GM13976 (cell line): ENCODE measurements at places on chromosomes 1 and 21.
A peak's percentile ranks its signal among the peaks of the same experiment; 100 is the strongest.

DNA sequence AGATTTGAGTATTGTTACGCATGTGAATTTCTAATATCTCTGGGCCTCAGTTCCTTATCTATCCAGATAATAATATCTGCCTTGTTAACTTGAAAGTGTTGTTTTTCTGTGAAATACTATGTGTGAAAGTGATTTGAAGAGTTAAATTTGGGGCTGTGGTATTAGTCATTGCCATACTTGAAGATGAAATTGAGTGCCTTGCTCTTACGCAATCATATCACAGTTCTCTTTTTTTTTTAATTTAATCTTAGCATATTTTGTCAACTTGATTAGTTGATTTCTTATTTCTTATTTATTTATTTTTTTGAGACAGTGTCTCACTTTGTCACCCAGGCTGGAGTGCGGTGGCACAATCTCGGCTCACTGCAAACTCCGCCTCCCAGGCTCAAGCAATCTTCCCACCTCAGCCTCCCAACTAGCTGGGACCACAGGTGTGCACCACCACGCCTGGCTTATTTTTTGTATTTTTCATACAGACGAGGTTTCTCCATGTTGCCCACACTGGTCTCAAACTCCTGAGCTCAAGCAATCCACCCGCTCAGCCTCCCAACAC, 31.0 kb downstream of the AGO4 start:
- no peak for DNase-seq

- DNase-seq: no peak
Observed at GRCh38 chr1:164473544-164473943, 85.4 kb upstream of the PBX1 start.

GRCh38 chr1:23979881-23980727, at the start of gene SRSF10:
Gene SRSF10, minus strand, starts transcription at chr1:23980327. Its CDS starts 72 bp downstream, at chr1:23980255.
- peak; percentile 96 for DNase-seq

DNA sequence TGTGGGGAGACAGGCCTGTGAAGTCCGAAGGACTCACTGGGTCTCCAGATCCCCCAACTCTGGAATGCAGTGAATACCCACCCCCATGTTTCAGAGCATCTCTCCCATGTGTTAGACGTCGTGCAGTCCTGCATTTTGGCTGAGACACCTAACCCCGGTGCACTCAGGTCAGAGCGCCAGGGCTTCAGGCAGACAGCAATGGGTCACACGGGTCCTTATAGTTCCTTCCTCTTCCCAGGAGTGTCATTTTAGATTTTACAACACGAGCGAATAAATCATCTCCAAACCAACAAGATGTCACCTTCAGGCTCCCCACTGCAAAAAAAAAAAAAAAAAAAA, 5.1 kb downstream of the PRRX1 start:
- peak; percentile 19 for DNase-seq

DNA sequence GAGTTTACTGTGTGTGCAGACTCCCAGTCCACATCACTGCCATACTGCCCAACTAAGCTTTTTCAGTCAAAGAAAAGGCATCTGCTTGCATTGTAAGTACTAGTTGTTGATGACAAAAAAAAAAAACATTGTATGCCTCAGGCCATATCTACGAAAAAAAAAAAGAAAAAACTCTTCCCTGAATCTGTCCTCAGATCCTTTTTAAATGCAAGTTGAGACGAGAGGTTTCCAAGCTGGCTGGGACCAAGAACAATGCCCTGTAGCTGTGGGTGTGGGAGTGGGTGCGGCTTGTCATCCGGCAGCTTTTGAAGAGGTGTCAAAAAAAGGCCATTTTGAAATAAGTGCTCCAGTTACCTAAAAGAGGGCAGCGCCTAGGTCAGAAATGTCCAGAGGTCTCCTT, 29.2 kb upstream of the HHAT start:
- DNase-seq: no peak

DNA sequence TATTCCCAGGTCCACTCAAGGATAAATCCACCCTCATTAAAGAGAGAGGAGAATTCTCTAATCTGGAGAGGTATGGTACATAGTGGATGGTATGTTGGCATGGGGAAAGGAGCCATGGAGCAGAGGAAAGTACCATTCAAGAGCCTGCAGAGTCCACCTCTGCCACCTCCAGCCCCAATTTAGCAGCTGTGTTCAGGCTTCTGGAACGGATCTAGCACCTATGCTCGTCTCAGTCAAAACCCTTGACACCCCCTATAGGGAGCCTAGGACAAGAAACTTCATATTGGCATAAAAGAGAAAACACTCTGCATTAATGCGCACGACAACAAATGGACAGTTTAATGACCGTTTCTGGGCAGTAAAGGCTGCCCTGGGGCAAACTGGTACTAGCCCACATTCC, 161.1 kb upstream of the FAM78B start:
- no peak for DNase-seq

DNA sequence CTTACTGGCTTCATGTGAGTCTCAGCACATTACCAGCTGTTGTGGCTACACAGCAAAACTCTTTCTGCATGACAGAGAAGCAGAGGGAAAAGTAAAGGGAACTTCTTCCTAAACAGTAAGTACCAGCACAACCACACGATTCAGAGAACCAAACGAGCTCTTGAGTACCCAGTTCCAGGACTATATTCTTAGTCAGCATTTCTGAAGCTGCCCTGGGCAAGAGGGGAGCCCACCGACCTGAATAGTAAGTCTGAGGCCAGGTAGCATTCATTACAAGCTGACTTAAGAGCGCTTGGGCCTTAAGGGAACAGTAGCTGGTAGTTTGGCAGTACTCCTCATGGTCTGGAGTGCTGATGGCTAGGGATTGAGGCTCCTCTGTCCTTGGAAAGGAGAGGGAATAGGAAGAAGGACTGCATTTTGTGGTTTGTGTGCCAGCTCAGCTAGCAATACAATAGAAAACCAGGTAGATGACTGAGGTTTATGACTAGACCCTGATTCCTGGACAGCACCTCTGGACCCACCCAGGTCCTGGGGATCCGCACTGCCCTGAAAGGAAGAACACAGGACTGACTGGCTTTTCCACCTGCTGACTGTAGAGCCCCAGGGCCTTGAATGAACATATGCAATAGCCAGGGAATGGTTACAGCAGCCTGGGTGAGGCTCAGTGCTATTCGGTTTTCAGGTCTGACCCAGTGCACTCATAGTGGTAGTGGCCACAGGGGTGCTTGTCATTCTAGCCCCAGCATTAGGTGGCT, 396.8 kb upstream of the PRMT6 start:
- DNase-seq: no peak

DNA sequence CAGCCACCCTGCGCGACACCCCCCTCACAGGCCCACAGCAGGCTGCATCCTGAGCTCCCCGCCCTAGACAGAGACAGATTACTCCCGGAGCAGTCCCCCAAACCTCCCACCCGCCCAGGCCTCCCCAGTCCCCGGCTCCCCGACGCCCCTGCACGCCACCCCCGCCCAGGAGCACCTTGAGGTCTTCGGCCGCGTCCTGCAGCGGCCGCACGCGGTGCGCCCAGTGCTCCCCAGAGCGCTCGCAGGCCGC, 731 bp downstream of the TRIM11 start:
- no peak for DNase-seq

GRCh38 chr1:180854001-180854400, 58.7 kb upstream of the KIAA1614 start:
- DNase-seq: no peak

DNA sequence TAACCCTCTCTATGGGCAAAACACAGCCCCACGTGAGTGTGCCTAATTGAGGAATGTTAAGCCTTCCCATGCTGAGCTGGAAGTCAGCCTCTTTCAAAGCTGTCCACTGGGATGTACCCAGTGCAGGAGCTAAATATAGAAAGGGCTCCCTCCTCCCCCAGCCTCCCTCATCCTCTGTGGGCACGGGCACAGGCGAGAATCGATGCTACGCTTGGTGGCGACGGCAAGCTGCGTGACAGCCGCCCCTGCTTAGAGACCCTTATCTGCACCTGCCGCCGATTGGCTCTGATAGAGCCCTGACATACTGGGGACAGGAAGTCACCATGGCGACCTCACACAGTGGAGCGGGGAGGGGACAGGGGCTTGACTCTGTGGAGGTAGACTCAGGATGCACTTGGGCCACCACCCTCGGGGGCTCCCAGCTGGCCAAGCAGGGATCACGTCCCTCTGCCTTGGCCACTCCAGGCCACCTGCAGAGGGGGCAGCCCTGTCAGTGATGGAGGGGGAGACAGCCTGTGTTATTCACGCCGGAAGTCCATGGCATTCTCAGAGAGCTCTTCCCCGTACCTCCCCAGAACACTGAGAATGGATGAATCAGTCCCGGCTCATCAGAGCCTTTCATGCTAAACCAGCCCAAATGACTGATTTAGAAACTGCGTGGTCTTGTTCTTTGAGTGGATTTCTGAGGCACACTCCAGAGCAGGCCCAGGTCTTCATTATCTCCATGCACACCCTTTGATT, 84.8 kb downstream of the KCND3 start:
- DNase-seq: no peak

DNA sequence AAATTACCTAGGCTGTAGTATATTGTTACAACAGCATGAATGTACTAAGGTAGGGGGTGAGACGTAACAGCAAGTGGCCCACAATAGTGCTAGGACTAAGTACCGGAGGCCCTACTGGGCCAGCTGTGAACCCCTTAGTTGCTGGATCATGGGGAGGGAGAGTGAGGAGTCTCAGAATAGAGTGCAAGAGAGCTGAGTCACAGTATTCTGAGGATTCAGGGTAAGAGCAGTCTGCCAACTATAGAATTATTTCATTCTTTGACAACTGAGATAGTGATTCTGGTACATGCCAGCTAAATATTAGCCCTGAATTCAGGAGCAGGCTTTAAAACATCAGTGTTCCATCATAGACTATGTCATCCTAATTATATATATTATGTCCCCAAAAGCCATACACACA, 218.7 kb downstream of the TM2D1 start:
- no peak for DNase-seq

GRCh38 chr1:203166192-203166940, 9.3 kb downstream of the MYBPH start:
- peak; percentile 69 for DNase-seq

DNA sequence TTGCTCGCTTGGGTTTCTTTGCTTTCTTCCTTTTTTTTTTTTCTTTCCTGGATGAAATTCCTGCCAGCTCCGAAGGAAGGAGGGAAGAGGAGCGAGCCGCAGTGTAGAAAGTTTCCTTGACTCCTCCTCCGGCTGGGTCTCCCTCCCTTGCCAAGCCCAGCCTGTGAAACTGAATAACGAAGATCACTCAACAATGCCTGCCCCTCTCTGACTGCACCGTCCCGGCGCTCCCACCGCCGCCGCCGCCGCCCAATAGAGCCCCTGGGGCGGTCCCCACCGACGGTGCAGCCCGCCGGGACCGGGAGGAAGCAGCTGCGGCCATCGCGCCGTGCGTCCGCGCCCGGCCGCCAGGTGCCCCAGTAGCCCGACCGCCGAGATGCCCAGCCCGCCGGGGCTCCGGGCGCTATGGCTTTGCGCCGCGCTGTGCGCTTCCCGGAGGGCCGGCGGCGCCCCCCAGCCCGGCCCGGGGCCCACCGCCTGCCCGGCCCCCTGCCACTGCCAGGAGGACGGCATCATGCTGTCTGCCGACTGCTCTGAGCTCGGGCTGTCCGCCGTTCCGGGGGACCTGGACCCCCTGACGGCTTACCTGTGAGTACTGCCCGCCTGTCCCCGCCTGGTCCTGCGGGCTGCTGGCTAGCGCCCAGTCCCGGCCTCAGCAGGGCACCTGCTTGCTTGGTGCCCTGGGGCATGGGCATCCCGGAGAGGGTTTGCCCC, at the start of gene LGR6:
TSS of gene LGR6 (plus strand) at position 186 of the 714 bp plus-strand sequence. CDS start at position 377, 191 bp downstream.
- no peak for DNase-seq

GRCh38 chr1:245576323-245576722, 421.5 kb downstream of the KIF26B start:
- DNase-seq: no peak

DNA sequence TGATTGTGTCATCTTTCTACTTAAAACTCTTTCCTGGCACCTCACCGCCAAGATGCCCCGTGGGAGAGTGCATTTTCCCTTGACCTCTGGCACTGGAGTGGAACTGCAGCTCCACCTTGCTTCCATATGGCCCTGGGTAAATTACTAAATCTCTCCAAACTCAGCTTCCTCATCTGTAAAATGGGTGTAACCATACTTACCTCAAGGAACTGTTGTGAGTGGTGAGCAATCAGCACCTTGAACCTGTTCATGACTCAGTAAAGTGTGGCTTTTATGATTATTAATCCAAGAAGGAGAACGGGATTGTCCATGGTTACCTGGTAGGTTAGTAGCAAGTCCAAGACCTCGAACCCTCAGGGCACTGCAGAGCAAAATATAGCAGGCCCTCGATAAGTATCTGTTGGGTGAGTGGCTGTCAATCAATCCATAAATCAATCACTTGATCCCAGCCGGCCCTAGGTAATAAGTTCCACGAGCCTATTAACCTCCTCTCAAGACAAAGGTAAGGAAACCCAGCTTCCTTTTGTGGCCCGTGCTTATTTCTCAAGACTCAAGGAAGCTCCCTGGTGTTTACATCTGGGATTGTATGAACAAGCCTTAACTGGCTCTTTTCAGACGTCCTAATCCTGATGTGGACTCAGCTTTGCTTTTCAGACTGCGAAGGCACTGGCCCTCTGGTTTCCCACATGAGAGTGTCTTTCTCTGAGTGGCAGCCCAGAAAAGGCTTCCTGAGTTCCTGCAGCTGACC, 114.0 kb upstream of the GJB5 start:
- DNase-seq: no peak

GRCh38 chr1:18183533-18183932, 75.9 kb downstream of the IGSF21 start:
- DNase-seq: no peak

- no peak for DNase-seq
Observed at GRCh38 chr1:21106709-21107108, 70.0 kb downstream of the EIF4G3 start.

DNA sequence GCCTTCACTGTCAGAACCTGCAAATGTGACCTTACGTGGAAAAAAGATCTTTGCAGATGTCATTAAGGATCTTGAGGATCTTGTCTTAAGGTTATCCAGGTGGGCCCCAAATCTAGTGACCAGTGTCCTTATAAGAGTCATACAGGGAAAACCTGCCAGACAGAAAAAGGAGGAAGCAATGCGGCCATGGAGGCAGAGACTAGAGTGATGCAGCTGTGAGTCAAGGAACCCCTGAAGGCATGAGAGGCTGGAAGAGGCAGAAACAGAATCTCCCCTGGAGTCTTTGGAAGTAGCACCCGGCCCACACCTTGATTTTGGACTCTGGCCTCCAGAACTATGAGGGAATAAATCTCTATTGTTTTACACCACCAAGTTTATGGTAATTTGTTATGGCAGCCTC, 36.5 kb upstream of the DNASE2B start:
- DNase-seq: no peak

- no peak for DNase-seq
Observed at GRCh38 chr1:20339811-20340457, 49.3 kb downstream of the VWA5B1 start.

GRCh38 chr1:234559152-234559901, 50.7 kb downstream of the IRF2BP2 start:
- no peak for DNase-seq

GRCh38 chr1:26789931-26790330, 2.2 kb downstream of the PIGV start:
- no peak for DNase-seq
